SK-N-SH (cell line): ENCODE measurements at places on chromosomes 1 and 21. TPM values are rescaled to one million over a fixed set of nuclear protein-coding genes. Genes with fewer than 3 reads are reported as not detected.

- no peak for DNase-seq
- H3K36me3 ChIP-seq, result no peaks in the 10 kb centered on the region
- H3K4me3 ChIP-seq, result no peak overlapping the region
Observed at GRCh38 chr1:6703016-6703415, 1.4 kb upstream of the DNAJC11 start.

Gene CRB1
- 0.13 and 0.18 TPM in 2 replicates for polyA plus RNA-seq

DNA sequence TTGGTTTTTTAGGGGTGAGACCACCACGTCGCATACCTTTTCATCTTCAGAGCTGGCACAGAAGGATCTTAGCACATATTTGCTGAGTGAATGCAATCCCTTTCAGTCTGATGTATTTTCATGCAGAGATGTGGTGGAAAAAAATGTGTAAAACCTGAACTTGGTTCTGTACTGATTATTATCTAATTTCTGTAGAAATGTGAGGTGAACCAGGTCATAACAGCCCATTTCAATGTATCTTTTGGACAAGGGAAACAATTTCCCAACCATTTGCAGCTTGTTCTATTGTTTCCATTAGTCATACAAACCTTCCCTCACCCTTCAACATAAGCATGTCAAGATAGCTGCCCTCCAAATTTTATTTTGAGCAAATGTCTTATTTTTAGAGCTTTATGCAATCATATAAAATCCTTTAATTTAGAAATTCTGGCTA lies 46.8 kb upstream of the RUNX1 start:
- no peaks in the 10 kb centered on the region for H3K4me1 ChIP-seq
- no peak overlapping the region for H3K27ac ChIP-seq
- no peak for DNase-seq
- no peaks in the 10 kb centered on the region for H3K36me3 ChIP-seq
- H3K27me3 ChIP-seq, result no peaks in the 10 kb centered on the region

Gene ZNF683
- polyA plus RNA-seq, result not detected in 2 replicates
